ENCODE measurements at places on chromosomes 4 and X. TPM values are rescaled to one million over a fixed set of nuclear protein-coding genes. Genes with fewer than 3 reads are reported as not detected.

DNA sequence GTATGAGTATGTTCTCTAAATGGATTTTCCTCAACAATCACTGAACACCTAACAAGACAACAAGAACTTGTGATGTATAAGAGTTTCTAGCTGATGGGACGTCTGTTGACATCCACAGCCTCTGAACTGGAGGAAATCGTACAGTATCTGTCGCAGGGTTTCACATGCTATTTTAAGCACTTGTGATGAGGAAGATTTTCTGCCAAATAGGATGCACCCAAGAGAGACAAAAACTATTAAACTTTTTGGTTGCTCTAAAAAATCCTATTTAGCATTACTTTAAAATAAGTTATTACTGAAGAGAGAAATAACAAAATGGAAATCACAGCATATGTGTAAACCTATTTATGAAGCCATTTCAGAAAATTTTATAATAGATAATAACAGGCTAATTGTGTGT is 356.1 kb upstream of the SLC7A11 start:
- H3K36me3 ChIP-seq: no peaks in the 10 kb centered on the region
- H3K27me3 ChIP-seq: no peaks in the 10 kb centered on the region

- DNase-seq: no peak
- H3K27ac ChIP-seq: no peak overlapping the region
- H3K27me3 ChIP-seq: no peaks in the 10 kb centered on the region
- no peaks in the 10 kb centered on the region for H3K36me3 ChIP-seq
Observed at GRCh38 chr4:176482972-176483371, 163.2 kb downstream of the SPCS3 start.

GRCh38 chr4:74235135-74235534 is 73.1 kb upstream of the EPGN start:
- no peaks in the 10 kb centered on the region for H3K27me3 ChIP-seq
- H3K4me1 ChIP-seq: peaks cover 17% of the 10 kb centered on the region
- no peaks in the 10 kb centered on the region for H3K36me3 ChIP-seq
- H3K4me3 ChIP-seq: no peak overlapping the region

DNA sequence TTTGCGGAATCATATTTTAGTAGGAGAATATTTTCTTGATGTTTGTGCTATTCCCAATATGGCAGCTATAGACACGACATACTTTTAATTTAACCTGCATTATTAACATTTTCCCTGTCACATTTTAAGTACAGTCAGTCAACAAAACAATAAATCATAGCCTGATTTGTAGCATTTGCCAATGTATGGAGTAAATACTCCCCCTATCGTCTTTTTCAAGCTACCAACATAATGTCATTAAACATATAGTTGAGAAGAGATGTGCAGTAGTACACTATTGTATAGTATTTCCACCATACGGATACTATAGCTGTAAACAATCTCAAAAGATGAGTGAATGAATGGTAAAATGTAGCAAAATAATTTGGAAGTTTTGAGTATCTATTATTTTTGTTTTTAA is 303.7 kb upstream of the MAGEB2 start:
- no peak overlapping the region for H3K27ac ChIP-seq
- H3K36me3 ChIP-seq: no peaks in the 10 kb centered on the region
- H3K27me3 ChIP-seq: no peaks in the 10 kb centered on the region
- no peaks in the 10 kb centered on the region for H3K4me1 ChIP-seq
- no peak for DNase-seq

The SLC10A7 gene
- 17.7 TPM for total RNA-seq

The MAML3 gene
- total RNA-seq: 10.3 TPM

All from left lung (tissue), 14 donors.